A549 treated with dexamethasone at 1 μM for 4 hours (cell line): ENCODE measurements at places on chromosomes 1 and 21. TPM values are rescaled to one million over a fixed set of nuclear protein-coding genes. Genes with fewer than 3 reads are reported as not detected.

IL19 gene
- 0.06 TPM in 1 of 5 replicates, not detected in the others for total RNA-seq

OR14K1 gene
- not detected in 5 replicates for total RNA-seq

PTGS2 gene
- 3.9 to 7.5 TPM (median 5.1 TPM) in 5 replicates for total RNA-seq

AMPD2 gene
- 15.4 to 21.8 TPM (median 21.7 TPM) in 5 replicates for total RNA-seq

INSRR gene
- not detected in 5 replicates for total RNA-seq

CFHR5 gene
- total RNA-seq, result not detected in 5 replicates

REN gene
- total RNA-seq, result 0.08 TPM in 1 of 5 replicates, not detected in the others

TTC24 gene
- not detected in 5 replicates for total RNA-seq

OR2T35 gene
- not detected in 5 replicates for total RNA-seq

C1orf210 gene
- not detected in 5 replicates for total RNA-seq

RNF223 gene
- total RNA-seq, result 0.13 to 0.20 TPM (median 0.18 TPM) in 5 replicates
